ENCODE measurements at places on chromosomes 16 and 17.

GRCh38 chr16:60902114-60902513 lies 1134.1 kb downstream of the CDH8 start:
- no peak for DNase-seq

DNA sequence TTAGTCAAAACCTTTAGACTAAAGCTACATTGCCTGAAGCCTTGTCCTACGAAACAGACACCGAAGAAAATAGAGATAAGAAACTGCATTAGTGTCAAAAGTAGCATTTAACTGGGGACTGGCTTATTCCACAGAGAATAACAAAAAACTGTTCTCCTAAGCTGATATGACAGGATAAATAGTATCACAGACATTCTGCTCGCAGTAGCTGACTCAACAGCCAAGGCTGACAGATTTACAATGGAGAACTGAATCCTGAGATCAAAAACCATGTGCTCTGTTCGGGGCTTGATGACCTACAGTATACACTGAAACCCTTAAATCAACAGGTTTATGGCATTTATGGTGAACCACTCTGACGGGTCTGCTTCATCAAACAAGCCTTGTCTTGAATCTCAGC lies 25.5 kb downstream of the ADAMTS18 start:
- DNase-seq, result no peak

GRCh38 chr16:17775061-17775460 lies 304.3 kb upstream of the XYLT1 start:
- no peak for DNase-seq

DNA sequence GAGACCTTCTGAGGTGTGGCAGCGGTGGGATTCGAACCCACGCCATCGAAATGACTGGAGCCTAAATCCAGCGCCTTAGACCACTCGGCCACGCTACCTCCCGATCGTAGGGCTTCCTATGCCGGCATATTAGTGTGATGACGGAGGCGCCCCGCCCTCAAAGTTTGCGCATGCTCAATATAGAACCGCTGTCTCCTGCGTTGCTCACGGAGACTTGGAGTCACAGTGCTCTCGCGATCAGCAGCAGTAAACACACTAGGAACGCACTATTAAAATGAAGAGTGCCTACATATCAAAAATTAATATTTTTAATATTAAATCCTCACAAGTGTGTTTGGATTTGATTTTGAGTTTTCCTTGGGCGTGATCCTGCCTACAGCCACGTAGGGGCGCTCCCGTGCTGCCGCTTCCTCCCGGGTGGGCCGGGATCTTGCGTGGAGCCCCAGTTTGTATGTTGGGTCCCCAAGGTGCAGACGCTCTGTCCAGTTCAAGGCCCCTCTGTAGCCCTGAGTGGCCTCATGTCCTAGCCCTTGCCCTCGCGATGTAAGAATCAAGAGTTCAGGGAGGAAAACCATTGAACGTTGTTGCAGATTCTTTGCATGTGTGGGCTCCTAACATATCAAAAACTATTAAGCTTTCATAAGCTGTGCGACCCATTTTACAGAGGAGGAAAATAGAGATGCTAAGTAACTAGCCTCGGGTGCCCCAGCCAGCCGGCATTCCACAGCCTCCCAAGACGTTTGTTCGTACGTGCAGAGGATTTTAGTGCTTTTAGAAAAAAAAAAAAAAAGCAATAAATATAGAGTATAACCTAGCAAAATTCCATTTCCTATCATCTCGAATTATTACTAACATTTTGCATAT lies 10.2 kb upstream of the EEF2K start:
- DNase-seq, result peak; percentile 74

GRCh38 chr17:59512844-59513385 lies 52.5 kb upstream of the DHX40 start:
- no peak for DNase-seq

DNA sequence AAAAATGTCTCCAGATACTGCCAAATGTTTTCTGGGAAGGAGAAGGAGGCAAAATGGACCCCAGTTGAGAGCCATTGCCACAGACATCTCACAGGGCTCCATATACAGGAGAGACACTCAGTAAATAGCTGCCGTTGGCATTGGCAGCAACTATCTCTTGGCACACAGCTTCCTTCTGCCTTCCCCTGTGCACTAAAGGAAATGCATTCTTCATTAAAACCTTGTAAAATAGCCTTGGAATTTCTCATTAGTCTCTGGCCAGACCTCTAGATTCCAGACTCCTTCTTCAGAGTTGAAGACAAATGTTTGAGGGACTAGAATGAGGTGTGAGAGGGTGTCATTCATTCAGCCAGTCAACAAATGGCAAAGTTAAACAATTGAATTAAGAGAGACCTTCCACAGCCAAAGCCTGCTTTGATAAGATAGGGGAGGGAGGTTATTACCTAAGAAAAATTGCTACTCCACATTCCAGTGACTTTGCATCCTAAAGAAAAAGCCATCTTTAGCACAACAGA lies 223.9 kb upstream of the HS3ST3A1 start:
- DNase-seq, result no peak
